ENCODE measurements at places on chromosomes 7 and 10.

GRCh38 chr7:125423458-125424155 lies 494.0 kb upstream of the POT1 start:
- DNase-seq: no peak

DNA sequence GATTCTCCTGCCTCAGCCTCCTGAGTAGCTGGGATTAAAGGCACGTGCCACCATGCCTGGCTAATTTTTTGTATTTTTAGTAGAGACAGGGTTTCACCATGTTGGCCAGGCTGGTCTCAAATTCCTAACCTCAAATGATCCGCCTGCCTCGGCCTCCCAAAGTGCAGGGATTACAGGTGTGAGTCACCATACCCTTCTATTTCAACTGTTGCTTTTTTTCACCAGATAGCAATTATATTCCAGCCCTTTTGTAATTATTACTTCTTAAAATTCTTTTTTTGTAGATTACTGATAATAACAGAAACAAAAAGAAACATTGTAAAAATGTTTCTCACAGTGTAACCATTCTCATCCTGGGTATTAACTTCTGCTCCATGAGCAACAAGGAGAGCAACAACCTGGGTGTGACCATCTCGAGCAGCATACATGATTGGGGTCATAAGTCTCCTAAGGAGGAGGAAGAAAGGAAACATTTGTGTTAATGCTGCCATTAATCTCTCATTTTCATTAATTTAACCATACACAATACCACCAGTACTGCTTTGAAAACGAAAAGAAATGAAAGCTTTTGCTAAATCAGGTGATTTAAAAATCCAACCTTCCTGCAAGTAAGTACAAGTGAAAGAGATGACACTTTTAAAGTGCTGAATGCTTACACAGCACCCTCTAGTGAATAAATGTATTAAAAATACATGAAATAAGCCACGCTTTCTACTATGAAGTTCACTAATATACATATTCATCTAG lies 41.8 kb downstream of the ASZ1 start:
- no peak for DNase-seq

- no peak for DNase-seq
These were observed 219.3 kb downstream of the THSD7A start for GRCh38 chr7:11612737-11613136.

GRCh38 chr7:5203183-5203537 lies 13.1 kb downstream of the WIPI2 start:
- no peak for DNase-seq

Data from stimulated activated CD4-positive, alpha-beta T cell treated with anti-CD3 and anti-CD28 coated beads, Interleukin-1b, Interleukin-23, amount 100 ng/mL, for 48 hours (primary cell).